ENCODE measurements at places on chromosomes 5 and 9.

GRCh38 chr5:59293700-59294099 is 599.8 kb downstream of the PDE4D start:
- no peak for DNase-seq

GRCh38 chr5:95327211-95327610 is 42.3 kb upstream of the MCTP1 start:
- no peak for DNase-seq

GRCh38 chr5:132750471-132751230 is 3.4 kb downstream of the CCNI2 start:
- DNase-seq: no peak

GRCh38 chr9:136159851-136160250 is 41.2 kb upstream of the TMEM250 start:
- DNase-seq: no peak

All from activated CD8-positive, alpha-beta memory T cell treated with anti-CD3 and anti-CD28 coated beads, Interleukin-2, amount 50 U/mL, for 4 hours (primary cell).